ENCODE measurements at places on chromosomes 16 and 17.

DNA sequence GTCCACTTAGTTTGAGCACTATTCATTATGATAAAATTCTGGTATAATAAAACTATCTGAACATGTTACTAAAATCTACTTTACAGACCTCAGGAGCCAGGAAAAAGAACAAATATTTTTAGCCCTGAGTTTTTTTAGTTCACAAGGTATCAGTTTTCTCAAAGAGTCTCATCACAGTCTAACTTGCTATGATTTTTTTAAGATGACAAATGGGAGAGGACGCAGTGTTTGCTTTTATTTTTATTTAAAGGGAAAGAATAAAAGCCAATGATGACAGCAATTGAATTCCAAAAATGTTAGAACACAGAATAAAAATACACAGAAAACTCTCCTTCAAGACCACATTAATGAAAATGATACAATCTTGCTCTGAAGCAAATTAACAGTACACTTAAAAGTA is 7.4 kb downstream of the MED13 start:
- no peak for DNase-seq

- no peak for DNase-seq
Observed at GRCh38 chr16:80611171-80611929, 70.6 kb downstream of the DYNLRB2 start.

DNA sequence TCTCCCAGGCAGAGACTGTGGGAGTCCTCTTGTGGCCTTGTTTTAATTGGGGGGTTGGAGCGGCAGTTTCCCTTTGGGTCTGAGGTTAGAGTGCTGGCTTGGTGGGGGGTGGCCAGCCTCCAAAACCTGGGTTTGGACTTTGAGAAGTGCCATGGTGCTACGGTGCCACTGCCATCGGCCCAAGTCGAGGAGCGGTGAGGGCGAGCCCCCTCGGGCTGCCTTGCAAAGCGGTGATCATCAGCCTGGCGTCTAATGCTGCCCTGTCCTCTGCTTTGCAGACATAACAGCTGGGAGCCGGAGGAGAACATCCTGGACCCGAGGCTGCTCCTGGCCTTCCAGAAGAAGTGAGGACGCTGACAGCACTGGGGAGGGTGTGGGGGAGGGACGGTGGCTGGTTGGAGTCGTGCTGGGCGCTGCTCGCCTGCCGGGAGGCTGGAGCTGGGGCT is 1.2 kb downstream of the CBX2 start:
- no peak for DNase-seq

GRCh38 chr16:89360760-89361435 is 129.5 kb downstream of the ANKRD11 start:
- peak; percentile 62 for DNase-seq

- DNase-seq: no peak
Observed at GRCh38 chr16:3138342-3138741, 3.5 kb downstream of the ZNF213 start.

- DNase-seq: no peak
Observed at GRCh38 chr17:70535986-70536385, 366.7 kb downstream of the KCNJ2 start.

DNA sequence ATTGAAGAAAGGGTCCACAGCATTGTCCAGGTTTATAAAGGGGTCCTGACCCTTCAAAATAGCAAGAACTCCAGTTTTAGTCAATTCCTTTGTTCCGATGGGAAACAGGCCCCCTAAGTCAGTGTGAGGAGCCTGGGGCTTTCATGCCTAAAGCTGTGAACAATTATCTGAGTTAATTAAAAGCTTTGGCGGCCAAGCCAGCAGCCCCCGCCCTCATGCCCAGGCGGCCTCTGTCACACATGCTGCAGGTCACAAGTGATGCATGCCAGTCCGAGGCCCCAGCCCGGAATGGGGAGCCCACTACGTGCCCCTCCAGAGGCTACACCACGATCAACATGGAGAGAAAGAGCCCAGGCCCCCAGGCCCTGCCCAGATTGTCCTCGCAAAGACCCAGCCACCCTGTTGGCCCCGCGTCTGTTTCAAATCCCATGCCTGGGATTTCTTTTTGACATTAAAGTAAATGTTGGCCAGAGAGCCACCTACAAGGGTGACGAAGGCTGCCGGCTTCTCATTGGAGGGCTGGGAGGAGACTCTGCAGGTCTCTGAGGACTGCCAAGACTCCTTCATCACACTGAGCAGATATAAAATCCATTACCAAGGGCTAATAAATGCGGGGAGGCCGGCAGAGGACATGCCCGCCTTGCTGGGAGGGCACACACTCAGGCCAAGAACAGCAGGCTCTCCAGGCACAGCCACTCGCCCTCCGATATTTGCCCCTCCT is 14.5 kb upstream of the PITPNM3 start:
- no peak for DNase-seq

- no peak for DNase-seq
Observed at GRCh38 chr17:71375948-71376347, 744.9 kb upstream of the SOX9 start.

DNA sequence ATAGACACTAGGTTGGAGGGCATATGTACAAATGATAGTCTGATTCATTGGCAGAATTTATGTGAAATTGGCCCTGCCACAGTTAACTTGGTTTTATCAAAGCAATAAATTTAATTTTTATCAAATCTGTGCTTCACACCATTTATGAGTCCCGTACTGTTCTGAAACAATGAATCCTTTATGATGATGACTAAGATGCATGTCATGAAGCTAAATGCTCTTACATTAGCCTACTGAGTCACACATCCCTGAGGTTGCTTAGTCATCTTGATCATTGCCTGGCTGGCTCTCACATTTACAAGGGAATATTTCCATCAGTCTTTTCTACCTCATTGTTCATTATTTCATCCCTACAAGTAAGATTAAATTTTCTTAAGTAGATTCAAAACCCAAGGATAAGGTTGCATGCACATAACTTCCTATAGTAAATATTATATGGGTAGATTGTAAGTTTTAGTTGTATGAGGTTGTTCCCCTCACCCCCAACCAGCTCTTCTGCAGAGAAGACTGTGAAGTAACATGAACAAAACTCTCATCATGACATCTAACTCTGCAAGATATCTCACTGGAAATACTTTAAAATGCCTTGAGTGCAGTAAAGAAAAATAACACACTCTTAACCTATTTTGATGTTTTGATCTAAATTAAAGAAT is 170.7 kb downstream of the CYB561 start:
- no peak for DNase-seq

DNA sequence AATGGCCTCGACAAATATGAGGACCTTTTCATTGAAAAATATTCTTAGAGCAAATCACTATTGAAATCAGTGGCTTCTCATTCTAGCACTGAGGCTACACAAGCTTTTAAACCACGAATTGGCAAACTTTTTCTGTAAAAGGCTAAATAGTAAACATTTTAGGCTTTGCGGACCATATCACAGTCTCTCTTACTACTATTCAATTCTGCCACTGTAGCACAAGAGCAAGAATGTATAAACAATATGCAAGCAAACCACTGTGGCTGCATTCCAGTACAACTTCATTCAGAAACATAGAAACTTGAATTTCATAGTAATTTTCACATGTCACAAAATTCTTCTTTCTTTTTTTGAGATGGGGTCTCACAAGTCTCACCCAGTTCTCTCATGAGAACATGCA is 49.1 kb downstream of the PHLPP2 start:
- no peak for DNase-seq

- no peak for DNase-seq
Observed at GRCh38 chr17:1755252-1755826, 6.5 kb upstream of the SERPINF1 start.

DNA sequence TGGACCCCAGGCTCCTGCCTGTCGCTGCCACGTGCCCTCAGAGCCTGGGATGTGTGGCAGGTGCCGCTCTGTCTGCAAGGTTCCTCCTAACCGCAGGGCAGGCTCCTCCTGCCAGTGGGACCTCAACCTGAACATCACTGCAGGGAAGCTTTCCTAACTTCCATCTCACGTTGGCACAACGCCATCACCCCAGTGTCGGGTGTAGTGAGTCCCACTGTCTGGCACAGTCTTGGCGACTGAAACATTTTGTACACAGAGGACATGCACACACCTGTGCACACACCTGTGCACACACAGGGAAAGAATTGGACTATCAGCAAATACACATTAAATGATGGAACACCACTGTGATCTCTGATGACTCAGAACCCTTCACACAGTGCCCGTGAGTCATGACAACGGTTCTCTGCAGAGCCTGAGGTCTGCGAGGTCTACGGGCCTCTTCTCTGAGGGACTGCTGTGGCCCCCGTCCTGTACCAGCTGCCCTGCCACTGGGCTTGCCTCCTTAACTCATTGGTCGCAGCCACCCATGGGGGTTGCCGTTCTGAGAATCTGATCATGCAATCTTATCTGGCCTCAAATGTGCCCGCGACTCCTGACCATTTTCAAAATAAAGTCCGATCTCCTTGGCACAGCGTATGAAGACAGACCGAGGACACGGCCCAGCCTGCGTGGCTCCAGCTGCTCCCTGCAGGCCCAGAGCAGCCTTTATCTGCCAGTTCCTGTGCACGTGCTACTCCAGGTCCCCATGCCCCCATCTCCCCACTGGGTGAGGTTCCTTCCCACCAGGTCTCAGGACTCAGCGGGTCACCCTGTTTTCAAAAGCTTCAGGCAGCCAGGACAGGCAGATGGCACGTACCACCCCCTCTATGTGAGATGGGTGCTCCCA is 7.6 kb downstream of the CCDC57 start:
- no peak for DNase-seq

- DNase-seq: no peak
Observed at GRCh38 chr16:71441348-71442050, 355 bp downstream of the TLE7 start.

DNA sequence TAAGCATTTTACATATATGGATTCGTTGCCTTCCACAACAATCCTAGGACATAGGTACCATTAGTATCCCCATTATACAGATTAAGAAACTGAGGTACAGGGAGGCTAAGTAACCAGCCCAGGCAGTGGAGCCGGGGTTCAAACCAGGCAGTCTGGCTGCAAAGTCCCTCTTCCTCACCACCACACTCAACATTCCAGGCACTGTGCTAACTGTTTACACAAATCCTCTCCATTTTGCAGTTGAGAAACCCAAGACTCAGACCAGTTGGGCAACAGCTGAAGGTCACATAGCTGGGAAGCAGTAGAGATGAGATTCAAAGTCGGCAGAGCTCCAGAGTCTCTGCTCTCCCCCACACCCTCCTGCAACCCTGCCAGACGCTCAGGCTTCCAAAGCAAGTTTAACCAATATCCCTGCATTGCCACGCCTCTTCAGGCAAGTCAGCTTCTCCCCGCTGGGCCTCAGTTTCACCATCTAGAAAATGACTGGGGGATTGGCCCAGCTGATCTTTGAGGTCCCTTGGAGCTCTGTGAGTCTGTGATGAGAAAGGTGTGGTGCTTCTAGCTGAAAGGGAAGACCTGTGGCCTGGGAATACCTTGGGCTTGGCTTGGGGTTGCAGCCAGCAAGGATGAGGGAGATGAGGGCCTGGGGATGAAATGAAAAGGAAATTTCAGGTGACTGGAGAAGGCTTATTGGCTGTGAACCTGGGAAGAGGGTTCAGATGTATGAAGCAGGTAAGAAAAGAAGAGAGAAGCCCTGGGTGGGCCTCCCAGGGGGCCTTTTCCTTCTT is 14.0 kb downstream of the CCR7 start:
- no peak for DNase-seq

- no peak for DNase-seq
Observed at GRCh38 chr16:56057151-56057550, 134.1 kb upstream of the GNAO1 start.

GRCh38 chr16:23927796-23928195 is 92.0 kb downstream of the PRKCB start:
- no peak for DNase-seq

GRCh38 chr16:81697616-81698309 is 81.3 kb upstream of the PLCG2 start:
- no peak for DNase-seq
